H1 (cell line): ENCODE measurements at places on chromosomes 5 and 9. TPM values are rescaled to one million over a fixed set of nuclear protein-coding genes. Genes with fewer than 3 reads are reported as not detected.
A peak's percentile ranks its signal among the peaks of the same experiment; 100 is the strongest.

GRCh38 chr5:172339264-172340180 lies 56.0 kb upstream of the UBTD2 start:
- peaks cover 27% of the 10 kb centered on the region for H3K36me3 ChIP-seq
- no peaks in the 10 kb centered on the region for H3K4me1 ChIP-seq

Gene GABRA6
- not detected in 2 replicates for total RNA-seq

- DNase-seq = no peak
- no peaks in the 10 kb centered on the region for H3K36me3 ChIP-seq
- no peak within 1 kb of the TSS for H3K27ac ChIP-seq
- H3K4me1 ChIP-seq = peaks cover 25% of the 10 kb centered on the region
Observed at GRCh38 chr9:35905912-35906679, at the start of gene HRCT1. Gene HRCT1 (plus strand): TSS chr9:35906202. CDS start chr9:35906288, 86 bp downstream.

DNA sequence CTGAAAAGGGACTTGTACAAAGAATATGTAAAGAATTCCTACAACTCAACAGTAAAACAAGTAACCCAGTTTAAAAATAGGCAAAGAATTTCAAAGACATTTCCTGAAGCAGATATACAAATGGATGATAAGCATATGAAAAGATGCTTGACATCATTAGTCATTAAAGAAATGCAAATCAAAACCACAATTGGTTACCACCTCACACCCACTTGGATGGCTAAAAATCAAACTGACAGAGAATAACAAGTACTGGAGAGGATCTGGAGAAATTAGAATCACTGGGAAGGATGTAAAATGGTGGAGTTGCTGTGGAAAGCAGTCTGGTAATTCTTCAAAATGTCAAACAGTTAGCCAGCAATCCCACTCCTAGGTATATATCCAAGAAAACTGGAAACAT lies 12.5 kb upstream of the FOXE1 start:
- no peaks in the 10 kb centered on the region for H3K36me3 ChIP-seq
- H3K27ac ChIP-seq = no peak overlapping the region
- H3K4me3 ChIP-seq = no peak overlapping the region
- 0 out of 2 replicates have a peak, but pooled peaks cover 2% of the 10 kb centered on the region for H3K27me3 ChIP-seq
- no peak for DNase-seq

Gene RMRP
- total RNA-seq = 14,987 and 16,528 TPM in 2 replicates

- DNase-seq = peak; percentile 86
- peaks cover 55% of the 10 kb centered on the region for H3K36me3 ChIP-seq
- H3K4me1 ChIP-seq = no peaks in the 10 kb centered on the region
- no peak overlapping the region for H3K4me3 ChIP-seq
Observed at GRCh38 chr5:14364576-14365472, 216.8 kb upstream of the OTULINL start.

Gene PCDHGA12
- 1.0 and 1.3 TPM in 2 replicates for total RNA-seq

GRCh38 chr9:94566550-94566949 lies 11.7 kb downstream of the PCAT7 start:
- DNase-seq = no peak
- H3K27me3 ChIP-seq = no peaks in the 10 kb centered on the region
- H3K27ac ChIP-seq = no peak overlapping the region

DNA sequence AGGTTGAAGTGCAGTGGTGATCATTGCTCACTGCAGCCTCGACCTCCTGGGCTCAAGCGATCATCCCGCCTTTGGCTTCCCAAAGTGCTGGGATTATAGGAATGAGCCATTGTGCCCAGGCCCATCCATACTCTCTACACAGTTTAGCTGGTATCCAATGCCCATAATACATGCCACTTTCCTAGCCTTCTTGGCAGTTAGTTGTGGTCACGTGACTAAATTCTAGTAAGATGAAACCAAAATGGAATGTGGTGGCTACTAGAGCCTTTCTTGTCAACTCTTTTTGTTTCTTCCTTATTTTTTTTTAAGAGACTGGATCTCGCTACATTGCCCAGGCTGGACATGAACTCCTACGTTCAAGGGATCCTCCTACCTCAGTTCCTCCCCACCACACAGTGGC lies 15.3 kb upstream of the KIF27 start:
- H3K27ac ChIP-seq = no peak overlapping the region
- DNase-seq = peak; percentile 7
- H3K27me3 ChIP-seq = no peaks in the 10 kb centered on the region
- no peaks in the 10 kb centered on the region for H3K36me3 ChIP-seq
- H3K4me3 ChIP-seq = no peak overlapping the region

Gene KIF4B
- 0.08 and 0.15 TPM in 2 replicates for total RNA-seq
